ENCODE measurements at places on chromosomes 13 and 19.

GRCh38 chr13:99220199-99220935, 19.7 kb downstream of the UBAC2 start:
- no peak for DNase-seq

DNA sequence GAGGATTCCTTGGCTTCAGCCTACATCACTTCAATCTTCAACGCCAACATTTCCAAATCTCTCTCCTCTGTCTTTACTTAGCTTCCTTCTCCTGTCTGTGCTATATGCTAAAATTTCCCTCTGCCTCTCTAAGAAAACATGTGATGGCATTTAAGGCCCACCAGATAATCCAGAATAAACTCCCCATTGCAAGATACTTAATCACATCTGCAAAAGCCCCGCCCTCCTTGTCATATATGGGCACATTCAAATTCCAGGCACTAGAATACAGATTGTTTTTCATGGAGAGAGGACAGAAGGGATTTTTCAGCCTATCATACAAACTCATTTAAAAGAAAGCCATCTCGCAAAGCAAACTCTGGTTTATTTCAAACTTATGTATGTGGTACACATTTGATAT, 16.2 kb downstream of the ARGLU1 start:
- no peak for DNase-seq

- DNase-seq, result peak; percentile 63
These were observed 1.2 kb downstream of the AKT1S1 start for GRCh38 chr19:49875857-49876421.

DNA sequence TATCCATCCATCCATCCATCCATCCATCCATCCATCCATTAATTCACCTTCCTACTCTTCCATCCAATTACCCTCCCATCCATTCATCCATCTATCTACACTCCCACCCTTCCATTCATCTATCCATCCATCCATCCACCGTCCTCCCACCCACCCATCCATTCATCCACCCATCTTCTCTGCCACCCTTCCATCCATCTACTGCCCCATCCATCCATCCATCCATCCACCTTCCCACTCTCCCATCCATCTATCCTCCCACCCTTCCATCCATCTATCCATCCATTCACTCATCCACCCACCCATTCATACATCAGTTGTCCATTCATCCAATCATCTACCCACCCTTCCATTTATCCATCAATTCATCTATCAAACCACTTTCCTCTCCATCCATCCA, 54.3 kb downstream of the NWD1 start:
- DNase-seq, result no peak

DNA sequence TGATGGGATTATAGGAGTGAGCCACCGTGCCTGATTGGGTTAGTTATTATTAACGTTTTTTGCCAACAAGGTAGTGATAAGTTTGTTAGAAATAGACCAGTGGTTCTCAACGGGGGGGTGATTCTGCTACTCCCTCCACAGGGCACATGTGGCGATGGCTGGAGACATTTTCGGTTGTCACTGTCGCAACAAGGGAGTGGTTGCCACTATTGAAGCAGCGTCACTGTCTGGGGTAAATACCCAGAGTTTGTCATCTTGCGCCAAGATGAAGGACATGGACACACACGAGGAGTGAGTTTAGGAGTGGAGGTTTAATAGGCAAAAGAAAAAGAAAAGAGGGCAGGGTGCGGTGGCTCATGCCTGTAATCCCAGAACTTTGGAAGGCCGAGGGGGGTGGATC, 18.9 kb downstream of the ADGRE3 start:
- peak; percentile 12 for DNase-seq

DNA sequence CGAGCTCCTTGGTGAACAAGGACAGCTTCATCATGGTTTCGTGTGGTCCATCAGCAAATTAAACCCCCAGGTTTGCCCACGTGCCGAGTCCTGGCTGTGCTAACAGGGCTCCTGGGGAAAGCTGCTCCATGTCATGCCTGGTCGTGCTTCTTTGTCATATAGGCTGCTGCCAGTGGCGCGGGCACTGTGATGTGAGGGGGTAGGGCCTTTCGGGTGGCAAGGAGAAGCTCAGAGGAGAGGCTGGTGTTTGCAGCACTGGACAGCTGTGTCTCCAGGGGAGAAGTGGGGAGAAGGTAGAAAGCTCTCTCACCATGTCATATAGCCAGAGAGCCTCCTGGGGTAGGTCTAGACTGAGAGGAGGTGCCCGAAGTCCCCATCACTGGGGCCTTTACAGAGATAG, 13.3 kb downstream of the VSTM2B start:
- no peak for DNase-seq

- DNase-seq, result peak; percentile 60
These were observed 81.4 kb downstream of the IRS2 start for GRCh38 chr13:109704771-109705635.

- no peak for DNase-seq
These were observed 805.7 kb downstream of the PCDH9 start for GRCh38 chr13:66424422-66424821.

- DNase-seq, result no peak
These were observed 179.9 kb downstream of the KDM4B start for GRCh38 chr19:5148794-5149190.

- no peak for DNase-seq
These were observed 467.2 kb downstream of the ITGBL1 start for GRCh38 chr13:101919541-101920181.

DNA sequence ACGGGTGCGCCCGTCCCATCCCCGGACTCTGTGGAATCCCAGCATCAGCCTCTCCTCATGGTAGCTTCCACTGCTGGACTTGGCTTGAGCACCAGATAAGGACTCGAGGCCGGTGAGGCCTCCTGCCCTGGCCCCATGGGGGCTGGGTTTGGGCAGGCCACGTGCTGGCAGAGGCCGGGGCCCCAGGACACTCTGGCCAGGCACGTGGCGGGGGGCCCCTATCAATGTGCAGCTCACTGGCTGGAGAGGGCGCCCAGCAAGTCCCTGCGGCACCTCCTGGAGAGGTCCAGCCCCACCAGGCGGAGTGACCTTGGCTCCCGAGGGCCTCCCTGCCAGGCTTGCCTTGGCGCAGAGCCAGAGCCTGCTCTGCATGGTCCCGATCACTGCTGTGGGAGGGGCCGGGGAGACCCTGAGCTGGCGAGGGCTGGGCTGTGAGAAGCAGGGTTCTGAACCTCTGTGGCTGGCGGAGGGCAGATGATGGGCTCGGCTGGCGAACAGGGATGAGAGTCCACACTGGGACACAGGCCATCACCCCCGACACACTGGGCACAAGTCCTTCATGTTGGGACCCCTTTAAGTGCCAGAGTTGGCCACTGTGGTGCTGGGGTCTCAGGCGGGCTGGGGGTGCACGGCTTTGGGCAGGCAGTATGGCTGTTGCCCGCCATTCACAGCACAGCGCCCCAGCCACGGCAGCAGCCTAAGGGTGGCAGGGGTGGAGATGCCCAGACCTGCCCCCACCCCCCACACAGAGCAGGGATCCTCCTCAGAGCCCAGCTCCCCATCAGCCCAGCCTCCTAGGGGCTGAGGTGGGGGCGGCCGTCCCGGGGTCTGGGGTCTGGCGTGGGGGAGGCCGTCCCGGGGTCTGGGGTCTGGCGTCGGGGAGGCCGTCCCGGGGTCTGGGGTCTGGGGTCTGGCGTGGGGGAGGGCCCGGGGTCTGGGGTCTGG, 19.1 kb downstream of the CEBPG start:
- DNase-seq, result peak; percentile 66

GRCh38 chr19:5953030-5953589, 24.8 kb downstream of the RANBP3 start:
- no peak for DNase-seq

GRCh38 chr13:100512422-100512821, 76.2 kb downstream of the GGACT start:
- no peak for DNase-seq

- DNase-seq, result no peak
These were observed at the start of gene SPIB for GRCh38 chr19:50418176-50419021. SPIB (plus strand) TSS chr19:50418938; CDS start chr19:50418963, 25 bp downstream.

- no peak for DNase-seq
These were observed 2.7 kb downstream of the MTUS2 start for GRCh38 chr13:28822801-28823200.

- no peak for DNase-seq
These were observed 1541.0 kb downstream of the SLITRK5 start for GRCh38 chr13:89212186-89212585.

DNA sequence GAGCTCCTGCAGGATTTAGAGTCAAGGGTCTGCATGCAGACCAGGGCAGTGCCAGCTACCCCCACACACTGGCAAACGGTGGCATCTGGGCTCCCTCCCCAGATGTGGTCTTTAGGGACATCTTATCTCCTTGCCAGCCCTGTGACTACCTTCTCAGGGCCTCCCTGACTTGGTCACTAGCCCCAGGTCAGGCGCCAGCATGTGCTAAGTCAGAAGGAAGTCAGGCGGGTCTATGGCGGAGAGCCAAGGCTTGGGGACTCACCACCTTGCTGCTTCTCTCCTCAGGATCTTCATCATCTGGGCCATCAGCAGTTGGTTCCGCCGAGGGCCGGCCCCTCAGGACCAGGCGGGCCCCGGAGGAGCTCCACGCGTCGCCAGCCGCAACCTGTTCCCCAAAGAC, 17.6 kb downstream of the CLPTM1 start:
- no peak for DNase-seq

DNA sequence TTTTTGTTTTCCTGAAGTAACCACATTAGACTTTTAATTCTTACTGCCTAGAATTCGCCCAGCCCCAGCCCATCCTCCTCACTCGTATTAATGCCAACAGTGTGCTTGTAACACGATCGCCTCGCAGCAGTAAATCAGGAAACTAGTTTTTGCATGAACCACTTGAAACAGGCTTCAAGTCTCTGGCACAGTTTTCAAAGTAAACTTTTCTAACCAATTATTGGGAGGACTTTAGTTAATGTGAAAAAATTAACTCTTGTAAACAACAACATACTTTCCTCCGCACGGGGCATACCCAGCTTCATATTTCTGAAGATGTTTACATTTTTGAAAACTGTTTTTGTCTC, 39.2 kb downstream of the TNFRSF19 start:
- DNase-seq, result peak; percentile 47

DNA sequence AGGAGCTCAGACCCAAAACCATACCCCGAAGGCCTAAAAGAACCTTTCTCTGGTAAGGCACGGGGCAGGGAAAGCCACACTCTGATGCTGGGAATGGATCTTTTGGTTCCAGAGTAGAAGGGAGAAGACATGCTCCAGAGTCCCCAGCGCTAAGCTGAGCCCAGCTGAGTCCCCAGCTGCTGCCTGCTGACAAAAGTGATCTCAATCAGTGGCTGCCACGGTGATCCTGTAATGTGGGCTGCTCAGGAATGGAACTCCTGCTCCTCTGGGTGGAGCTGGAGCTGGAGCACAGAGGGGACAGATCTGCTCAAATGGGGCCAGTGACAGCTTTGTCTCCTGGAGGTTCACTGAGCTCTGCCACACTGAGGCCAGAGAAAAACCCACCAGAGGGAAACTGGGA, 70.5 kb downstream of the MLLT1 start:
- DNase-seq, result no peak

DNA sequence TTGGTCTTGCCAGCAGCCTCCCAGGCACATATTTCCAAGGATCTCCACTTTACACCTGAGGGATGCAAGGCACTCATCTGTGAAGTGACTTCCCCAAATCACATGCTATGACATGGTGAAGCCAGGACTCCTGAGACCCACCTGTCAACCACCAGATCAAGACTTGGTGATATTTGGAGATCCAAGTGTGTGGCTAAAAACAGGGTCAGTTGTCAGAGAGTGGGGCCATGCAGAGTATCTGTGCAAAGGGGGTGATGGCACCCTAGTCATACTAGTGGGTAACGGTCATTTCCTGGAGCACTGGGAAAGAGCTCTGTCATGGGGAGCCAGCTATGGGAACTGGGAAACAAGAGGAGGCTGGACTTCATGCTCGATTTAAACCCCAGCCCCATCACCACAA, 218.4 kb upstream of the IRS2 start:
- no peak for DNase-seq

DNA sequence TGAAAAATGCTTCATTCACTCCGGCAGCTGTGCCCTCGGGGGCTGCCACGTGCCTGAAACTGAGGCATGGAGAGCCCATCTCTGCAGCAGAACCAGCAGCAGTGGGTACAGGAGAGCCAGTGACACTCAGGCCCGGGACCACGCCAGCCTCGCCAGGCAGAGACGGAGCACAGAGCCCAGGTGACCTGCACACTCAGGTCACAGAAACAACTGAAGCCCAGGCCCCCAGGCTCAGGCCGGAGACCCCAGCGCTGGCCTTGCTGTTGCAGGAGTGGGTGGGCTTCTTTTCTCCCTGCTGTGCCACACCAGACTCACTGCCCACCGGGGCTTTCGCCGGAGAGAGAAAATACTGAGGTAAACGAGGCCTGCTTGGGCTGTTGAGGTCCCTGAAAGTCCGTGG, 117.3 kb downstream of the SOX1 start:
- DNase-seq, result no peak

- peak; percentile 75 for DNase-seq
These were observed 682 bp downstream of the SSBP4 start for GRCh38 chr19:18419699-18420460.

GRCh38 chr19:4130744-4131438, 7.0 kb upstream of the MAP2K2 start:
- no peak for DNase-seq

GRCh38 chr13:113897966-113898365, 34.1 kb upstream of the GAS6 start:
- no peak for DNase-seq

- no peak for DNase-seq
These were observed 103.1 kb downstream of the TRPC4 start for GRCh38 chr13:37766502-37766901.

DNA sequence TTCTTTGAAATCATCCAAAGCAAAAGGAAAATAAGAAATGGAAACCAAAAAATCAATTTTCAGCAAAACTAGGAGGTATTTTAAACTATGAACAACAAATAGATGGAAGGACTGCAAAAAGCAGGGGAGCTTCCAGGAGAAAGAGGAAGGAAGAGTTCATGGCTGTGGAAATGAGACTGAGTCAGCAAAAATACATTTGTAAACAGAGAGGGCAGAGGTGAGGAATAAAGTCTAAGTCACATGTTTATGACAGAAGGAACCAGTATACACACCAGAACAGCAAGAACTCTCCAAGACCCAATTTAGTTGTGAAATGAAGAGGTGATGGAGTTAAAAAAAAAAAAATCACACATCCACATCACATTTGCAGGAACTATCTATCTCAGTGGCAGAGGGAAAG, 69.6 kb downstream of the RNASEH2B start:
- DNase-seq, result no peak

DNA sequence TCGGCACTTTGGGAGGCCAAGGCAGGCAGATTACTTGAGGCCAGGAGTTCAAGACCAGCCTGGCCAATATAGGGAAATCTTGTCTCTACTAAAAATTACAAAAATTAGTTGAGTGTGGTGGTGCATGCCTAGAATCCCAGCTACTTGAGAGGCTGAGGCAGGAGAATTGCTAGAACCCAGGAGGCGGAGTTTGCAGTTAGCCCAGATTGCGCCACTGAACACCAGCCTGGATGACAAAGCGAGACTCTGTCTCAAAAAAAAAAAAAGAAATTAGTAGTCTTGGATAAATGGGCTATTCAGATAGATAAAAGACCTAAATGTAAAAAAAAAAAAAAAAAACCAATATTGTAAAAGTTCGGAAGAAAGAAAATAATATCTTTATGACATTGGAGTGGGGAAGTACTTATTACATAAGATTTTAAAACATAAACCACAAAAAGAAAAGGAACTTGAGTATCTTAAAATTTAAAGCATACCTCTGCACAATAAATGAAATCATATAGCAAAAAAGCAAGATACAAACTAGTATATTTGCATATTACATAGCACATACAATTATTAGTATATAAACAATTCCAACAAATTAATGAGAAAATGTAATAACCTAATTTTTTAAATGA, 26.7 kb upstream of the RNASEH2B start:
- no peak for DNase-seq

Measured in tibial artery (tissue), 4 donors.